Inflammatory macrophage treated with lipopolysaccharide for 4 hours (primary cell): ENCODE measurements at places on chromosomes 2 and 18.

DNA sequence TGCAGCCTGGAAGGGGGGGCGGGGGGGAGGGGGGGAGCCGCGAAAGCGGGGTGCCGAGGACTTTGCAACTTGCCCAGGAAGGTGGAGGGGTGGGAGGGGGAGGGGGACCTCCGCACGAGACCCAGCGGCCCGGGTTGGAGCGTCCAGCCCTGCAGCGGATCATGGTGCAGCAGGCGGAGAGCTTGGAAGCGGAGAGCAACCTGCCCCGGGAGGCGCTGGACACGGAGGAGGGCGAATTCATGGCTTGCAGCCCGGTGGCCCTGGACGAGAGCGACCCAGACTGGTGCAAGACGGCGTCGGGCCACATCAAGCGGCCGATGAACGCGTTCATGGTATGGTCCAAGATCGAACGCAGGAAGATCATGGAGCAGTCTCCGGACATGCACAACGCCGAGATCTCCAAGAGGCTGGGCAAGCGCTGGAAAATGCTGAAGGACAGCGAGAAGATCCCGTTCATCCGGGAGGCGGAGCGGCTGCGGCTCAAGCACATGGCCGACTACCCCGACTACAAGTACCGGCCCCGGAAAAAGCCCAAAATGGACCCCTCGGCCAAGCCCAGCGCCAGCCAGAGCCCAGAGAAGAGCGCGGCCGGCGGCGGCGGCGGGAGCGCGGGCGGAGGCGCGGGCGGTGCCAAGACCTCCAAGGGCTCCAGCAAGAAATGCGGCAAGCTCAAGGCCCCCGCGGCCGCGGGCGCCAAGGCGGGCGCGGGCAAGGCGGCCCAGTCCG is 540 bp downstream of the SOX11 start:
- no peak for DNase-seq

DNA sequence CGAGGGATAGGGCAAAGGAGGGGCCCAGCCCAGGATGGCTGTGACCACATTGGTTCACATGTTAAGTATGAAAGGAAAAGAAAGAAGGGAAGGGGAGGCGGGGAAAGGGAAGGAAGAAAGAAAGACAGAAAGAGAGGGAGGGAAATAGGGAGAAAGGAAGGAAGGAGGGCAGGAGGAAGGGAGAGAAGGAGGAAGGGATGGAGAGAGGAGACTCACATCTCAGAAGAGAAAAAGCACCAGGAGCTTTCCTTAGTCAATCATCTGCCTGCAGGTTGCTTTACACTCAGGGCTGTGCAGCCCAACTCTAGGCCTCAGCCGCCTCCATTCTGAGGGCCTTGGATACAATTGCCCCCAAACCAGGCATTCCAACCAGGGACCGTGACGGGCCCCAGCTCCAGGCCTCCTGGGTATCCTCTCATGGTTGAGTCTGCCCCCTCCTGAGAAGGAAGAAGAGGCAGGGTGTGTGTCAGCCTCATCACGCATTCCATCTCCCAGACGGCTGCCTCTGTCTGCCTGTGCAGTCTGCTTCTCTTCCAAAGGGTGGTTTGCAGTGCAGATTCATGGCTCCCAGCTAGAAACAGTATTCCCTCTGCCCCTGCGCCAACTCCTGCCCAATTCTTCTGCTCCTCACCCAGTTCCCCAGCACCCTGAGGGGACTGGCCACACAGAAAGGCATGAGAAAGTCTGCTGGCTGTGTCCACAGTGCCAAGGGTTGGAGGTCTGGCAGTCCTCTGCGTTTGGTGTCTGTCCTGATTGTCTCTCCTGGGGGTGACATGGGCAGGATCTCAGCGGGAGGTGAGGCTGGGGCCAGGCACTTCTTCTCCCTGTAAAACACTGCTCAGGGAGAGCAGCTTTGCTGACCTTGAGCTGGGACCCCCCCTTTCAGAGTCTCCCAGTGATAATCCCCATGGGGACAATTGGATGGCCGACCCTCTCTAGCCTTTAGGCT is 163.3 kb downstream of the SMAD7 start:
- DNase-seq: no peak

DNA sequence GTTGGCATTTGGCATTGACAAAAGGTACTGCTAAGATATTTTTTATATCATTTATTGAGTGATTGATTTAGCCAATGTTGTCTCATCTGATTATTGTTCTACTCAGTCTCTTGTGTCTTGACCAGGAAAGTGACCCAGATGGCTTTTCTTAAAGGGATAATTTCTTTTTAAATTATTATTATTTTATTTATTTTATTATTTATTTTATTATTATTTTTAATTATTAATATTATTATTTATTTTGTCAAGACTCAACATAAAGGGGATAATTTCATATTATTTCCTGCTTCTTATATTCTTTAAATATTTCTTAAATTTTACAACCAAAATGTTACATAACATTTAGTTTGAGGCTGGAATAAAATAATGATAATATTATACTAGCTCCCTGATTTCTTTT is 27.1 kb downstream of the DYNC2LI1 start:
- no peak for DNase-seq

- no peak for DNase-seq
These were observed 2.0 kb downstream of the ANKAR start for GRCh38 chr2:189676471-189676870.

DNA sequence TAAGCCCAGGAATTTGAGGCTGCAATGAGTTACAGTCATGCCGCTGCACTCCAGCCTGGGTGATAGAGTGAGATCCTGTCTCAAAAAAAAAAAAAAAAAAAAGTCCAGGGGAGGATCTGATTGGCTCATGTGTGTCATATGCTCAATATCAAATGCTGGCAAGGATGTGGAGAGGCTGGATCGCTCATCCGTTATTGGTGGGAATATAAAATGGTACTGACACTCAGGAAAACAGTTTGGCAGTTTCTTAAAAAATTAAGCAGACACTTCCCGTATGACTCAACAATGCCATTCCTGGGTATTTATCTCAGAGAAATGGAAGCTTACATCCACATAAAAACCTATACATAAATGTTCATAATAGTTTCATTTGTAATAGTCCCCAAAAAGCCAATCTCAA is 68.9 kb downstream of the MEX3C start:
- no peak for DNase-seq

- DNase-seq: no peak
These were observed 68.9 kb upstream of the DNER start for GRCh38 chr2:229783108-229783721.

GRCh38 chr2:85998071-85998991 is 107.4 kb downstream of the POLR1A start:
- DNase-seq: peak; percentile 25

GRCh38 chr18:79572848-79573451 is 106.7 kb upstream of the CTDP1 start:
- DNase-seq: no peak

- DNase-seq: peak; percentile 18
These were observed 15.1 kb downstream of the COBLL1 start for GRCh38 chr2:164826293-164827243.

DNA sequence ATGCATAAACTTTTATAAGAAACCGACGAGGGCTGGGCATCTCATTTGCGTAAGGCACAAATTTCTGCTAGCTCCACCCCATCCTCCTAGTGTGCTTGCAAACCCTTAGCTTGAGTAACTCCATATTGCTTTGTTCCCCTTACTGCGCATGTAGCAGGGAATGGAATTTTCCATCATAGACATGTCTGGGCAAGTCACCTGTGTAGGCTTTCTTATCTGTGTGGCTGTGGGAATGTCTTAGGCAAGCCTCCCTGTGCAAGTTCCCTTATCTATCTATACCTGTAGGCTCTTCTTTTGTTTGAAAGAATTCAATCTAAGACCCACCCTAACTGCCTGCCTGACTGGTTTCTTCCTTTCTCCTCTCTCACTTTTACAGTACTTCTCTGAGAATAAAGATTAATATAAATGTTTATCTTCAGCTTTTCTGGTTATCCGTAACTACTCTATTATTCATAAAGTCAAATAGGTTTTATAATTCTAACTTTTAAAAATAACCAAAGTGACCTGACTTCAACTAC is 217.6 kb upstream of the FIGN start:
- no peak for DNase-seq

DNA sequence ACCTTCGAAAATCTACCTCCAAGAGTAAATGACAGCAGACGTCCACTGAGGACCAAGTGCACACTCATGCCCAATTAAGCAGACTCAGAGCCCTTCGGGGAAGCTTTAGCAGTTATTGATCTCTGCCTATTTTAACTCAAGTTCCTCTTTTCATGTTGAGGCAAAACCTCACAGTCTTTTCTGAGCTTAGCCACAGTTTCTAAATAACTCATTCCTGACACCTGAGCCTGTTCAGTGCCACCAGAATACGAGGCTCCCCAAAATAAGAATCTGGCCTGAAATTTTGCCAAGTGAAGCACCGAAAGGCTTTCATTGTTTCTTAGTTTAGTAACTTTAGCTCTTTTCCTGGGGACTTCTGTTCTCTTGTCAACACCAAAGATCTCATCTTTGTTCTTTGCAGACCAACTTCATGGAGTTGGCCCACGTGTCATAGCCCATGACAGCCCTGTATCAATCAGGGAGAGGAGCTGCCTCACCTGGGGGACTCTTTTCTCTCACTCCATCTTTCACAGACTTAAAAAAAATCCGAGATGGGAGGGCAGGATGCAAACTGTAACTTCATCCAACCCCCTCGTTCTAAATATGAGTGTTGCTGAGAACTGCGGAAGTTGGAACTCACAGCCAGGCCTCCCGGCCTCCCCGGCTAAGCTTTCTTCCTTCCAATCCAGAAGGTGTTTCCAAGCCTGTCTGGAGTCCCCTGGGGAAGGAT is 22.2 kb downstream of the INPP5D start:
- DNase-seq: no peak

DNA sequence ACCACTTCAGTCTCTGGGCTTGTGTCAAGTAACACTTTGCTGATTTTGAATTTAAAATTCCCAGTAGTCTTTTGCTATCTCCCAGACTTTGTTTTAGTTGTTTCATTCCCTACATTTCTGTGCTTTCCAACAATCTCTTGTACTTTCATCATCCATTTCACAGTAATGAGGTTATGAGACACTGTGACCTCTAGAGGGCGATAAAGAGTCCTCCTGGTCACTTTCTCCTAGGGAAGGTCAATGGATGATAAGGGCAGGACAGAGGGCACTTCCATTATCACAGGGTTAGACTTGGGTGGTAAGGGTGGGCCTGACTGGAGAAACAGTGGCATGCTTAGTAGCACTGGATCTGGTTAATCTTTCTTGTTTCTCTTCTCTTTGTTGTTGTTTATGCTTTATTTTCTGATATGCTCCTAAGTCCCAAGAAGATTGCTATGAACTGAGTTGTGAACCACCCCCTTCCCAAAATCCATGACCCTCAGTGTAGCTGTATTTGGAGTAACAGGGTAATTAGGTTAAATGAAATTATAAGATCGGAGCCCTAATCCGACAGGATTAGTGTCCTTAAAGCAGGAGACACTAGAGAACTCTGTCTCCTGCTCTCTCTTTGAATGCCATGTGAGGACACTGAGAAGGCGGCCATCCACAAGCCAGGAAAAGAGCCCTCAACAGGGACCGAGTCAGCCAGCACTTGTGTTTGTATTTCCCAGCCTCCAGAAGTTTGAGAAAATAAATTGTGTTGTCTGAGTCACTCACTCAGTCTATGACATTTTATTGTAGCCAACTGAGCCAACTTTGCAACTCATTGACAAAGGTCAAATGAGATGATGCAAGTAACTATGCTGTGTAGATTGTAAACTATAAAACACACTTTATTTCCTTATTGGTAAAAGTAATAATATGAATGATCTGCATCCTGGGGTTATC is 779.2 kb downstream of the CNTNAP5 start:
- peak; percentile 34 for DNase-seq

GRCh38 chr18:63099091-63099840 is 220.3 kb downstream of the BCL2 start:
- DNase-seq: no peak

GRCh38 chr2:233085037-233085838 is 25.1 kb downstream of the INPP5D start:
- DNase-seq: no peak

DNA sequence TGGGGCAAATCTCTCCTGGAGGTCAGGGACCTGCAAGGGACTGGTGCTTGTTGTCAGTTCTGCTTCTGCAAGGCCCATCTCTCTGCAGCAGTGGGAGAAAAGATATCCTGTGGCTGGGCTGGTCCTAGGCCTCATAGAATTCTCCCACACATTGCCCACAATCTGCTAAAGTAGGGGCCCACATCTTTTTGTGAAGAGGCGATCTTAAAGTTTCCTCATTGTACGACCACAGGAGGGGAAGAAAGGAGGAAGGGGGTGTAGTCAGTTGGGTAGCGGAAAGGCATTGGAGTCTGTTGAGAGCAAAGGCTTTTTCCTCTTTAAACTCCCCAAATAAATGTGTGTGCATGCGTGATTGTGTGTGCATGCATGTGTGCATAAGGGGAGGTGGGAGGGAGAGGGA is 145.3 kb downstream of the SLC4A3 start:
- no peak for DNase-seq

DNA sequence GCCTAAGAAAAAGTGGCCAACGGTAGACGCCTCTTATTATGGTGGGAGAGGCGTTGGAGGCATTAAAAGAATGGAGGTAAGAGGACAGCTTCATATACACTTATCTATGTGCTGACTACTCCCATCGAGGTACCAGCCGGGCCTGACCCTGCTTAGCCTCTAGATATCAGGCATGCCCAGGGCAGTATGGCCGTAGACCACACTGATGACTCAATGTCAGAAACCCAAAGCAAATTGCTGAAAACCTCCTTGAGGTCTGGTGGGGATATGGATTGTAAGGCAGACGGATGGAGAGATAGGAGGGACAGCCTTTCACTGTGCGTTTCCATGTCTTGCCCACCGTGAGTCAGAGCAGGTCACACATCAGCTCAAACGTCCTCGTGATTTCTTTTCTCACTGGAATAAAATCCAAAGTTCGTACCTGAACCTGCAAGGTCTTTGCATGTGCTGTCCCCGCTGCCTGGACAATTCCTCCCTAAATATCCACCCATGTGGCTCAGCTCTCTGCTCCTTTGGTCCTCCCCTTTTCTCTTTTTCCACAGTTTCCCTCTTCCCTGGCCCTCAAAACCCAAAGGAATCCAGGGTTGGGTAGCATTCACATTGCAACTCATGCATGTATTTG is 168.9 kb downstream of the ANTXR1 start:
- DNase-seq: no peak

DNA sequence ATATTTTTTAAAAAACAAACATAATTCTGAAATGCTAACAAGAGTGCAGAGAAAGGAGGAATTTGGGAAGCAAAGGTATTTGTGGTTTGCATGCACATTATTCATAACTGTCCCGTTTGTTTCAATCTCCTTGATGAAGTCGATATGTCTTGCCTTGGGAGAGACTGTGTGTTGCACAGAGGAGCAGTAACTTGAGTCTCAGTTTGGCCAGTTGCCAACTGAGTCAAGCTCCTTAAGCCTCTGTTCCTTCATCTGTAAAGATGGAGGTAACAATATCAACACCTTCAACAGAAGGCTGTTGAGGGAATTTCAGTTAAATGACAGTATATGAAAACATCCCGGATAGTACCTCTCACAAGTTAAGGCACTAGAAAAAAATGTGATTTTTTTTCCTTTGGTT is 226.2 kb downstream of the ASXL3 start:
- DNase-seq: no peak

DNA sequence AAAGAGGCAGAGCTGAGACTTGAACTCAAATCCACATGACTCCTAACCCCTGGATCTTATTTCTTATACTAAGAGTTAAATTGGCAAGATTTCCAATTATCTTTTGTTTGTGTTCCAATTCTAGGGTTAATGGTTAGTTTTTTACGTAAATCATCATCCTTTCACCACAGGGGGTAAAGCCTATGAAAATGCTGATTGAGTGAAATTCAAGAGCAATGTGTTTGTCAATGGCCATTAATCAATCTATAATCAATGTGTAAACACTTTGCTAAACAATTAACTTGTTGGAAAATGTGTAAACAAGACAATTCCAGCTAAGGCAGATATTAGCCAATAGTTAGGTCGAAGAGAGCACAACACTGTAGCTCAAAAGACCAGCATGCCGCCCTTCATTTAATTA is 376.5 kb upstream of the ACVR2A start:
- no peak for DNase-seq
